ENCODE measurements at places on chromosomes 4 and X. TPM values are rescaled to one million over a fixed set of nuclear protein-coding genes. Genes with fewer than 3 reads are reported as not detected.
A peak's percentile ranks its signal among the peaks of the same experiment; 100 is the strongest.

Gene MTTP
- polyA plus RNA-seq, result not detected

Gene NPY1R
- polyA plus RNA-seq, result not detected

DNA sequence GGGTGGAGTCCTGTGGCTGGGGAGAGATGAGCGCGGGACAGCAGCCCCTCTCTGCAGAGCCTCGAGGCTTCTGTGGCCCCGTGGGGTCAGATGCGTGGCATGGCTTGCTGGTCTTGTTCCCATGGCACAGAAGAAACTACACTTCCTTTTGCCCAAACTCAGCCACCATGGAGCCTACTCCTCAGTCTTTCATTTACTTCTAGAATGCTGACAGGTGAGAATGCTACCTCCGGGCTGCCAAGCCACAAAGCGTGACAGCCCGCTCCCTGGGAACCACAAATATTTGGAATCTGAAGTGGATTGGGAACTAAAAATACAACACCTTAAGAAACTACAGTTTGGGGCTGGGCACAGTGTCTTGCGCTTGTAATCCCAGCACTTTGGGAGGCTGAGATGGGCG lies 98.0 kb downstream of the TRAPPC11 start:
- no peak for DNase-seq

- DNase-seq, result no peak
Measured at GRCh38 chr4:8683462-8683861, 90.9 kb downstream of the CPZ start.

DNA sequence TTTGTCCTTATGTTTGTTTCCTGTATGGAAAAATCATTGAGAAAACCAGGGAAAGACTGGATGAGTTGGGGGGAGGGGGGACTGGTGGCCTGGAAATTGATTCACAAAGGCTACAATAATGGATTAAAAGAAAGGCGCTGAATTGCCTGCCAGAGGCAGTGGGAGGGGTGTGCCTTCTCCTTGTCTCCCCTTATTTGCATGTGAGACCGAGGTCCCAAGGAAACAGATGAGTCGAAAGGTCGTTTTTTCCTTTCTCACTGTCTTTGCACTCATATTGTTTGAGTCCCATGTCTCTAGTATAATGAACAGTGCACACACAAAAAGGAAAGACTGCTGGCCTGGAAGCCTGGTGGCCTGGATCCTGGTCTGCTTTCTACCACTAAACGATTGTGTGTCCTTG lies 86.6 kb upstream of the ZDHHC15 start:
- no peak for DNase-seq

- peak; percentile 14 for DNase-seq
Measured at GRCh38 chrX:71103110-71103983, 3.2 kb downstream of the CXorf65 start.

DNA sequence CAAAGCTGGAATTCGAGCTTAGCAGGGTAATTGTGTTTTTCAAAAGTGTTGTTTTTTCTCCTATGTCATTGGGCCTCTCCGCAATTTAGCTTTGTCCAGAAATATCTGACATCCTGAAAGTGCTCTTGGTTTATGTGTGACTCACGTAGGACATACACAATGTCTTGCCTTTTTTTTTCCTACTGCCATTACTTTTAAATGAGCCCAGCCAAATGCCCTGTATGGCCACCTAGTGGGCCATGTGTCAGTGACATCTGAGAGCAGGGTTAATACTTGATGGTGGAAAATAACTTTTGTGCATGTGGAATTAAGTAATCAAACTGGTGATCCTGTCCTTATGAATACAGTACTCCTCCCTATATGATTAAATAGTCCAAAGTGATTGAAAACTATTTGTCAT lies 1411.1 kb upstream of the TENM3 start:
- peak; percentile 12 for DNase-seq

DNA sequence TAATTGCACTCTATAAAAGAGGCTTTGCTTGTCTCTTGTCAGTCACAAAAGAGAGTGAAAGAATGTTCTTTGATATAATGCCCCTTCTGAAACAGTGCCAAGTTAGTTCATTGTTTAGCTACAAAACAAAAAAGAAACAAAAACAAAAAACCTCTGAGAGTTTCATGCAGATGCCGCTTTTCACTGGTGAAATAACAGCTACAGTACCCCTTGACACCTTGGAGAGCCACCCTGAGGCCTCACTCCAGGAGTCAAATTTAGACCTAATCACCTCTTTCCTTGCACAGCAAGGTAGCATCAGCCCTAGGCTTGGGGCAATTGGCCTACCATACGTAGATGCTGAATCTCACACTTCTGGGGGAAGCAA lies 185.2 kb downstream of the UNC5C start:
- no peak for DNase-seq

DNA sequence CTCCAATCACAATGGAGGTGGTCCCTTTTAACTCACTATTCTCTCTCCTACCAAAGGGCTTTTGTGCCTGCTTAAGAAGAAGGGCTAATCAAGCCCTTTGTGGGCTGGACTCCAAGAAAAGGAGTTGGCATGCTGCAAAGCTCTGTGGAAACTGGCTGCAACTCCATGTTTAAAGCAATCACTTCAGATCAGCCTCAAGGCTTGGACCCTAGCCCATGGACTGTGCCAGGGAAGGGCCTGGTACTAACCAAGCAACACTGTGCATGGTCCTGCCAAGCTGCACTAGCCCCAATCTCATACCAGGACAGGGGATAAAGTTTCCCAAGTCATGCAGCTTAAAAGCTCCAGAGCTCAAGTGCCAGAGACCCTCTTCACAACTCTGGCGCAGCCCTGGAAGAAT lies 86.7 kb downstream of the ATP8A1 start:
- DNase-seq, result no peak

DNA sequence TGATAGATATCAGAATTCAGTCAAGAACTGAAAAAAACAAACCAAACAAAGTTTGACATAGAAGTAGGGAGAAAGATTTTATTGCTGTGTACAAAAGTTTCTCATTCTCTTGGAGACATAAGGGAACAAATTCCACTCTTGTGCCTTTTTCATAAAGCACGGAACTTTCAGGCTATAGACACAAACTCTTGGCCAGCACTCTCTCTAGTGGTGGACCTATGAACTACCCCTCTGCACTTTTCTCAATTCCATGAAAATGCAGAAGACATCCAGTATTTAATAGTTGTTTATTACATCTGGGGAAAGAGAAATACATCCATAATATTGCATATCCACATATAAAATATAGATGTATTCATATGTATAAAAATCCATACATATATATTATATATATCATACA lies 291.6 kb upstream of the HS3ST1 start:
- peak; percentile 39 for DNase-seq

DNA sequence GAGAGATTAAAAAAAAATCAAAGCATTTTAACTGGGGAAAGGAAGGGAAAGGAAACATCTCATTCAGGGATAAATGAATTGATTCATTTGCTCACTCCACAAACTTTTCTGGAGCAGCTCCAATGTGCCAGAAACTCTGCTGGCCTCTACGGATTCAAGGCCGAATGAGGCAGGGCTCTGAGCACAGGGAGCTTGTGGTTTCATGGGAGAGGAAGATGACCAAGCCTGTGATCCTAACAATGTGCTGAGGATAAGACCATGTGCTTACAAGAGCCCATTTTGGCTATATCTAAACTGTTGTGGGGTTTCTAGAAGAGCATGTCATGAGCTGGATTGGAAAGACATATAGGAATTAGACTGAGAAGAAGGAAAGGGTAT lies 137.5 kb downstream of the ZNF674 start:
- peak; percentile 44 for DNase-seq

DNA sequence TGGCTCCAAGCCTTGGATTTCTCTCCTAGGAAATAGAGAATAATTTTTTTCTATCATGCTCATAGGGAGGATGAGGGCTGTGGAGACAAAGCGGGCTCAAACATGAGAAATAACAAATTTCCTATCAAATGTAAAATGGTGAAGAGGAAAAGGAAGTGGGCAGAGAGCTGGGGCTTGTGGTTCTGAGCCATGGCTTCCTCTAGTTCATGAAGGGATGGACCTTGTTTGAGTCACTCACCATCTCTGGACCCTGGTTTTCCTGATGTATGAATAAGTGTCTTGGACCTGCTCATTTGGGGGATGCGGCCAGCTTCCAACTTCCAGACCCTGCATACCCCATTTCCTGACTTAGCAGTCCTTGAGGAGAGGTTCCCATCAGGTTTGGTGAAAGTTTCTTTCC lies 63.0 kb downstream of the MSX1 start:
- DNase-seq, result no peak
